ENCODE measurements at places on chromosomes 16 and 17.

DNA sequence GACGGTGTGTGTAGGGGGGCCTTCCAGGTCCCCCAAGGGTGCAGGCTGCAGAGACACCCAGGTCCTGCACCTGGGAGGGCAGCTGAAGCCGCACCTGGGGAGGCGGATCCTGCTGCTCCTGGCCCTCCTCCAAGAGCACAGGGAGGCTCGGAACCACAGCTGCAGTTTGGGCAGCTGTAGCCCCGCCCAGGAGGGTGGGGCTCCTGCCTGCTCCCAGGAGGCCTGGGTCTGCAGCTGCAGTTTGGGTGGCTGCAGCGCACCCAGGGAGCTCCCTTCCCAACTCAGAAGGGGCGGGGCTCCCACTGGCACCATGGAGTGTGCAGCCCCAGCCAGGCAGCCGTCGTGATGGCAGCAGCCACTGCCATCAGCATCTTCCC lies 69.4 kb upstream of the NKD1 start:
- DNase-seq, result no peak

DNA sequence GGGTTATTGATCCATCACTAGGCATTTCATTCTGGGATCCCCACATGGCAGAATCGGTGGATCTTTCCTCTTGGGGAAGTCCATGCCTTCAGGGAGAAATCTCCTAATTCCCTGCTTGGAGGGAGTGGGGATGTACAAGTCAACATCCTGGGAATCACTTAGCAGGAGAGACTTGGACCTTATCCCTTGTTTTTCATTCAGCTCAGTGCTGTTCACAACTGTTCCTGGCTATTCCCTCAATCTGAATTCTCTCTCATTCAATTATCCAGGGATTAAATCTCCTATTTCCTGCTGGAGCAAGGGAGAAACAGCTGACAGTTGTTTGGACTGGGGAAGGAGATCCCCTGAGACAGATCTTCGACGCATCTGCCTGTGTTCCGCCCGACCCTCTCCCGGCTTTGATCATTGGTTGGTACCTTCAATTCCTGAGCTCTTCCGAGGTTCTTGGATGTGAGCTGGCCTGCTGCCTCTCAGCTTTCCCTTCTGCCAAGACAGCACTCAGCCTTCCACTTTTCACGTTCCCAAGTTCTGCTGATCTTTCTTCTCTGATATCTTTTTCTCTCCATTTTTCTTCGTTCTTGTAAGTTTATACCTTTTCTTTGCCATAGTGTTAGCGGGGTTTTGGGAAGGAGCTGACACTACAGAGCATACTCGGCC lies 115.4 kb upstream of the GNAO1 start:
- no peak for DNase-seq

DNA sequence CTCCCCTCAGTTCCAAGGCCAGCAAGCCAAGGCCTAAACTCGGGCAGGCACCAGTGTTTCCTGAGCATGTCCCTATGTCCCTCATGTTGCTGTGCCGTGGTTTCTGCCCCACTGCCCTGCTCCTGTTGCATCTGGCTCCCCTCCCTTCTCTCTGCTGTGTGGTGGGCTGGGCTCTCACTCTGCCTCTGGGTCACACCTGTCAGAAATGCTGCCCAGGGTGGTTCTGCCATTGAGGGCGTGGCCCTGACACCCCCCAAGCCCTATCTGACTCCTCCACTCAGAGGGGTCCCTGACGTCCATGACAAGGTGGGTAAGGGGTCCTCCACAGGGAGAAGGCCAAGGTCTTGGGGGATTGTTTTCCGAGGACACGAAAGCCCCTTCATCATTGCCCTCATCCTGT lies 9.2 kb upstream of the ITGA3 start:
- no peak for DNase-seq

DNA sequence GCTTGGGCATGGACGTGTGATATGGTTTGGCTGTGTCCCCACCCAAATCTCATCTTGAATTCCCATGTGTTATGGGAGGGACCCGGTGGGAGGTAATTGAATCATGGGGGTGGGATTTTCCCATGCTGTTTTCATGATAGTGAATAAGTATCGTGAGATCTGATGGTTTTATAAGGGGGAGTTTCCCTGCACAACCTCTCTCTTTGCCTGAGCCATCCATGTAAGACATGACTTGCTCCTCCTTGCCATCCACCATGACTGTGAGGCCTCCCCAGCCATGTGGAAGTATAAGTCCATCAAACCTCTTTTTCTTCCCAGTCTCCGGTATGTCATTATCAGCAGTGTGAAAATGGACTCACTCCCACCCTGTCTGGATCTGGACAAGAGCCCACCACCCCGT lies 393.4 kb downstream of the SEC14L1 start:
- no peak for DNase-seq

- no peak for DNase-seq
Observed at GRCh38 chr17:20999044-20999573, 43.7 kb downstream of the USP22 start.

DNA sequence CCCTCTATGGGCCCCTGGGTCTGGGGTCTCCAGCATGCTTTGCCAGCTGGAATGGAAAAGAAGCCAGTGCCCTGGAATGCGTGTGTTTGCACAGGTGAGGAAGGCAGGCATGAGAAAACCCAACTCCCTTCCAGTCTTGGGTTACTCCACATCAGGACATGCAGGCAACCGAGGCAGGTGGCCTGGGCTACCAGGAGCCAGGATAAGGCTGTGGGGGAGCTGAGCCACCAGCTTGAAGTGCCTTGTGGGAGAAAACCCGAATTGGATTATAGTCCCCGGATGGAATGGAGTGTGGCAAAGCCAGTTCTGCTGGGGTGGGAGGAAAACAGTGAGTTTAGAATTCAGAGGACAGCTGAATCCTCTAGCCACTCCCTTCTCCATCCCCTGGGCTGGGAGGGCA lies 7.2 kb downstream of the SRCIN1 start:
- no peak for DNase-seq

DNA sequence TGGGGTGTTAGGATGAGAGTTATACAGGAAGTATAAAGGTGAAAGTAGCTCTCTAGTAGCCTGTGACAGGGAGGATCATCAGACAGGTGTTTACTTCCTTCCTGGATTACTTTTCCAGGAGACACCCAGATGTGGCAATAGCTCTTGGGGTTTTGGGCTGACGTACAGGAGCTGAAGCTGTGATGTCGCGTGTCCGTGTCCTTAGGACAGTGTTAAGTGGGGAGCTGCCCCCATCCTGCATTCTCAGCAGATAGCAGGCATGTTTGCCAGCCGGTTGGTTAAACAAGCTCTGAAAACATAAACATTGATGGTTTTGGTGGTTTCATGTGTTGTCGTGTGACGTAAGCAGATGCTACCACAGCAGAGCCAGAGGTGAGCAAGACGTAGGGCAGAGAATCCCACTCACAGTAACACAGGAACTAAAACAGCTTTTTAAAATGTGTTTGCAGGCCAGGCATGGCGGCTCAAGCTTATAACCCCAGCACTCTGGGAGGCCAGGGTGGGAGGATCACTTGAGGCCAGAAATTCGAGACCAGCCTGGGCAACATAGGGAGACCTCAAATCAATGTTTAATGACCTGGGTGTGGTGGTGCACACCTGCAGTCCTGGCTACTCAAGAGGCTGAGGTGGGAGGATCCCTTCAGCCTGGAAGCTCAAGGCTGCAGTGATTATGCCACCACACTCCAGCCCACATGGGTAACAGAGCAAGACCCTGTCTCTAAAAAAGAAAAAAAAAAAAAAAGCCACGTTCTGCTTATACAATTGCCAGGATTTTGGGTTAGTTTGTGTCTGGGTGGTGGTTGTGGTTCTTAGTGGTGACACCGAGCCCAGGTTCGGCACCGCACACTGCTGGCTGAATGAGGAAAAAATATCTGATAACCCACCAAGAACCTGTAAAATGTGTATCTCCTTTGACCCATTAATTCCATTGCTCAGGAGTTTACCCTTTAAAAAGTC lies 18.2 kb upstream of the IL17C start:
- DNase-seq, result peak; percentile 68
